Stimulated activated CD8-positive, alpha-beta memory T cell treated with anti-CD3 and anti-CD28 coated beads, Interleukin-7, amount 100 ng/mL, for 1 hour (primary cell): ENCODE measurements at places on chromosomes 3 and 15.

GRCh38 chr3:46892285-46893145, 15.0 kb downstream of the PTH1R start:
- no peak for DNase-seq

- no peak for DNase-seq
Observed at GRCh38 chr3:128152419-128153155, 694 bp upstream of the EEFSEC start.

DNA sequence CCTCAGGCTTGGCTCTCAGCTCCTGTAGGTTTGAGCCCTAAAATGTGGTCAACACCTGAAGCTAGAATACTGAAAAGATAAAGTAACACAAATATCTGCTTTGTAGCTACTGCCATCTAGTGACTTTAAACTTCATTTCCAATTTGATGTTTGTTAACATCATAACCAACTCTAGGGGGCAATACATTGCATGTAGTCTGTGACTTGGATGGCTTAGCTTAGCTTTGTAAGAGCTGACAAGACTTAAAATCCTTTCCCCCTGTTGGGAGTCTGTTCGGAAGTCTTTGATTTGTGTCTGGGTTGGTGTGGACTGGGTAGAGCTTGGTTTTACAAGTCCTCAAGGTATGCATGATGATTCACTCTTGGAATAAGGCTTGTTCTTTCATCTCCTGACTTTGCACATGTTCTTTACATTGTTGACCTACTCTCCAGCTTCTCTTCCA, 51.7 kb downstream of the SCN11A start:
- DNase-seq: no peak

- DNase-seq: no peak
Observed at GRCh38 chr3:189338366-189338765, 166.6 kb downstream of the TPRG1 start.

DNA sequence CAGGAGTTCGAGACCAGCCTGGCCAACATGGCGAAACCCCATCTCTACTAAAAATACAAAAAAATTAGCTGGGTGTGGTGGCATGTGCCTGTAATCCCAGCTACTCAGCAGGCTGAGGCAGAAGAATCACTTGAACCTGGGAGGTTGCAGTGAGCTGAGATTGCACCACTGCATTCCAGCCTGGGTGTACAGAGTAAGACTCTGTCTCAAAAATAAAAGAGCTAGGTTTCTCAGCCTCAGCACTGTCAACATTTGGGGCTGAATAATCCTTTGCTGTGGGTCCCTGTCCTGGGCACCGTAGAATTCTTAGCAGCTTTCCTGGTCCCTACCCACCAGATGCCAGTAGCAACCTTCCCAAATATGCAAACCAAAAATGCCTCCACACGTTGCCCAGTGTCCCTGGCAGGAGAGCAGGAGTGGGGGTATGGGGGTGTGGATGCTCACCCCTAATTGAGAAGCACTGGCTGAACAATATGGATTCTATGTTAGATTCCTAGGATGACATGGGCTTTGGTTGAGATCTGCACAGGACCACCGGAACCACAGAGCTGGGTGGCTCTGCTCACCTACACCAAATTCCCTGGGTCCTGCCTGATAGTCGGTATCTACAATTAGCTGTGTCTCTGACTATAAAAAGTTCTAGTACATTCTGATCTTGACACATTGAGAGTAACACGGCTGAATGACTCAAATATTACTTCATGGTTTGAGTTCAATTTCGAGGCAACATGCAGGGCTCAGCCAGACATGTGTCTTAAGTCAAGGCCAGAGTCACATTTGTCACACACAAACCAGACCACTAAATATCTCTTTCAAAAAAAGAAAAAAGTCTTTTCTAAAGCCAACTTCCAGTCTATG, 577.0 kb upstream of the MDFIC2 start:
- DNase-seq: no peak

GRCh38 chr15:69573815-69574475, 121.3 kb downstream of the RPLP1 start:
- DNase-seq: no peak

- no peak for DNase-seq
Observed at GRCh38 chr15:40345867-40346578, 4.8 kb upstream of the PHGR1 start.

- DNase-seq: no peak
Observed at GRCh38 chr15:90818251-90819210, 49.9 kb upstream of the FURIN start.

DNA sequence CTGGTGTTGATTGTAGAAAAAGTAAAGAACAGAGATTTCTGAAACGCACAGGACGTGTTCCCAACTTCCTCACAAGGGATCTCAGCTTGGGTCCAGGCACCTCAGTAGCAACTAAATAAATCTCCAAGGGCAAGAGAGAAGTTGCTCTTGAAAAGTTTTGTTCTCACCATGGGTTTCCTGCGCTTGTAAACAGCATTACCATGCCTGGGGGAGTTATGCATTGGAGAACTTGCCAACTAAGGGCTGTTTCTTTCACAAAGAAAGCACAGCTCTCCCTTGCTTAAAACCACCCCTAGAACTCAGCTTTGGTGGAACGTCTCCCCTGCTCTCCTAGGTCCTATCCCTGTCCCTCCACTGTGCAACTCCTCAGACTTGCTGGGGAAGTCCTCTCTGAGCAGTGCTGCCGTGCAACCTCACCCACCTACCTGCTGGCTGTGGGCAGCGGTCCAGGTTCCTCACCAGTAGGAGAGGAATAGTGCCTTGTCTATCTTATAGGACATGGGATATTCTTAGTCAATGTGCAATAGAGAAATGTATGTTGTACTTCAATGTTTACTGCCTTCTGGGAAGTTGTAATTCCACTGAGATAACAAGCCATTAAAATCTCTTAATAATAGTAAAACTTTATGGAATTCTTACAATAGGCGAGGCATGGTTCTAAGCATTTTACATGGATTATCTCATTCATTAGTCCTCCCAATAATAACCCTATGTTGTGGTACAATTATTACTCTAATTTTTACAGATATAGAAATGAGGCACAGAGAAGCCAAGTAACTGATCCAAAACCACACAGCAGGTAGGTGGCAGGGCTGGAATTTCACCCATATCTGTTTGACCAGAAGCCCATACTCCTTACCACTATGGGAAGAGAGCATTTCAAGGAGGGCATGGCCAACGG, 51.5 kb downstream of the UMPS start:
- DNase-seq: no peak

GRCh38 chr3:66047311-66048050, 8.8 kb upstream of the MAGI1 start:
- no peak for DNase-seq

DNA sequence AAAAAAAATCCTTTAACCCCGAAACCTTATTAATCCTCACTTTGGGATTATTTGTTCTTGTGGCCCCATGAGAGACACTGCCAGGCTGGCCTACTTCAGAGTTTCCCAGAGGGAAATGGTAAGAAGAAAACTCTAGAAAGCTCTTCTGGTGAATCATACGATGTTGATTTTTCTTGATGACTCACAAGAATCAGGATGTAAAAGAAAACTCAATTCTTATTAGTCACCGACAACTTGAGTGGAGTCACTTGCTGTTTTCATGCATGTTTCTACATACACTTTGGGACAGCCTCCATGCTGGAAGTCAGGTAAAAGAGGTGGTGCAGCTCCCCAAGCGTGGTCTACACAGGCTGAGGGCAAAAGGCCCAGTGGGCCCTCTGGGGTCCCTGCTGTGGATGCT, 42.8 kb downstream of the MYO5C start:
- no peak for DNase-seq

- peak; percentile 62 for DNase-seq
Observed at GRCh38 chr15:63048115-63048775, 5.7 kb downstream of the TPM1 start.
